Activated CD4-positive, alpha-beta T cell treated with anti-CD3 and anti-CD28 coated beads for 24 hours (primary cell): ENCODE measurements at places on chromosomes 1 and 21.

GRCh38 chr1:247043406-247043805 lies 35.2 kb downstream of the ZNF670 start:
- DNase-seq = no peak

DNA sequence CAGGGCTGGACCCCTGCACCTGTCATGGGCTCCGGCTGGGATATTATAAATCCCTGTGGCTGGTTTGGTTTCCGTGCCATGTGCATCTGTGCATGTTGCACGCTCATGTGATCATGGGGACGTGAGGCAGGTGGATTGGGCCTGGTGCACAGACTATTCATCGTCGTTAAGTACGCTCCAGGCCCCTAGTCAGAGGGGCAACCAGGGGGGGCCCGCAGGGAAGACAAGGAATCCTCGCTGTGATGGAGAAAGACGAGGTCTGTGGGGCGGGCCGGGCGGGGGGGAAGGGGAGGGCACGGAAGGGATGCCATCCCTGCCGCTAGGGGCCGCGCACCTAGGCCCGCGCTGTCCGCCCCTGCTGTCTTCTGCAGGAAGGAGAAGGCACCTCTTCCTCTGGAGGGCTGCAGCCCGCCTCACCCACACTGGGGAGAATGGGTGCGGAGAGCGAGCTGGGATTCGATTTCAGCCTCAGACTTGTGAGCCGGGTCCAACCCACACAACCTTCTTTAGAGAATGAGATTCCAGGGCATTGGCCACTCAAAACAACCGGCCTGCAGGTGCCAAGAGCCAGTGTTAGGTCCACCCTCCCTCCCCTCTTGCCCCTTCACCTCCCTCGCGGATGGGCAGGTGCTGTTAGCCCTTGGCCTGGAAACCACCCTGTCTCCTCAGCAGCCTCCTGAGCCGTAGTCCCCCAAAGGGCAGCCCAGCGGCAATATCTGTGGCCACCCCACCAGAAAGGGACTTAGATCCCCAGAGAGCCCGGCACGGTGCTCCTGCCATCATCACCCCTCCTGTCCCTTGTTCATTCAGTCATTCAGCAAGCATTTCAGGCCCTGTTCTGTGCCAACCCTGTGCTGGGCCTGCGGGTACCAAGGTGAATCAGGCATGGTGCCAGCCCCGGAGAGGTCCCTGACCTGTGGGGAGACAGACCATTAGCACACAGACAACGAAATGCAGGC lies 950 bp upstream of the LRP8 start:
- no peak for DNase-seq

DNA sequence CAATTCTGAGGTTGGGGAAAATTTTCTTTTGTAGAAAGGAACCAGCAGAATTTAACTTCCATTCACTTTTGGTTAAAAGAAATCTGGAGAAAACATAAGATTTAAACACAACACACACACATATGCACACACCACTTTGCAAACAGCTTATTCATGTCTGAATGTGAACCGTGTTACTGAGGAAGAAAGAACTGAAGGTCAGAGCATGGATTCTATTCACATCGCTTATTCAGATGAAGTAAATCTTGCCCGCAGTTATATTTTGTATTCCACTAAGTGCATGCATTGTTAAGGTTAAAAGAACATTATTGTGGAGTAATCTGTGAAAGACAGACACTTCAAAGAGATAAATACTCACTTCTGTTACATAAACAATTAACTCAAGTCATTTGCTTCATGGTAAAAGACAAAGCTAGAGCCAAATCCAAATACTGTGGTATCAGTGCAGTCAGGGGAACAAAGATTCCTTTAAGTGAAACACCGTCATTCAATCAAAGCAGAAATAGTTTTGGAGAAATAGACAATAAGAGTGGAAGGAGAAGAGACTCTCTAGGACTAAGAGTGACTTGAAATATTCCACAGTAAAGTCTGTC lies 82.0 kb downstream of the LRRC53 start:
- DNase-seq = no peak

GRCh38 chr1:100358210-100358609 lies 5.9 kb downstream of the CDC14A start:
- DNase-seq = no peak

DNA sequence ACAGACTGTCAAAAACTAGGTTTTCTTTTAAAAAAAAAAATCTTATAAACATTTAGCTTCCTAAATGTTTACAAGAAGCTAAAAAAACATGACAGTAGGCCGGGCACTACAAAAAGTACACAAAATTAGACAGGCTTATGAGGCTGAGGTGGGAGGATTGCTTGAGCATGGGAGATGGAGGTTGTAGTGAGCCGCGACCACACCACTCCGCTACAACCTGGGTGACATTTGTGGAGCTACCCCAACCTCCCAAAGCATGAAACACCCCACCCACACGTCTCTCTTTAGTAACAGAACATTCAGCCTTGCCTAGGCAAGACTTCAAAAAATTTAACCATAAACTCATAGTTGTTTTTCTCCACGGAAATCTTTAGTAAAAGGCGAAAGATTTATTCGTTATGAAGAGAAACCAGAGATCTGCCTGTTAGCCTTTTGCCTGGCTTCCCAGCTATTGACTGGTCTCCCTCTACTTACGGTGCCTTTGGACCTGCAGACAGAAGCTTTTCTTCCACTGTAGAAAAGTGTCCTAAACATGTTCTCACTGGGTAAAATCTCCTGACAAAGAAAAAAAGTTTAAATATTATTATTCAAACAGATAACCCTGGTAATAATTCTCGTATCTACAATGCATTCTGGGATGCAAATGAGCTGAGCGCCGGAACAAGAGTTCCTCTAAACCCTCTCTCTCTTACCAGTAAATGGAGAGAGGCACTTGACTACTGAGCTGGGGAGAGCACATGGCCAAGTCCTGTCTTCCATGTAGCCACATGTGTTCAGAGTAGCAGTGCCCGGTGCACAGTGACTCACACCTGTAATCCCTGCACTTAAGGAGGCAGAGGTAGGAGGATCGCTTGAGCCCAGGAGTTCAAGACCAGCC lies 9.2 kb downstream of the RNU5D-1 start:
- DNase-seq = peak; percentile 66

GRCh38 chr1:113786069-113786468 lies 26.2 kb downstream of the RSBN1 start:
- no peak for DNase-seq

- DNase-seq = no peak
Observed at GRCh38 chr21:45528981-45529784, 13.1 kb downstream of the SLC19A1 start.

DNA sequence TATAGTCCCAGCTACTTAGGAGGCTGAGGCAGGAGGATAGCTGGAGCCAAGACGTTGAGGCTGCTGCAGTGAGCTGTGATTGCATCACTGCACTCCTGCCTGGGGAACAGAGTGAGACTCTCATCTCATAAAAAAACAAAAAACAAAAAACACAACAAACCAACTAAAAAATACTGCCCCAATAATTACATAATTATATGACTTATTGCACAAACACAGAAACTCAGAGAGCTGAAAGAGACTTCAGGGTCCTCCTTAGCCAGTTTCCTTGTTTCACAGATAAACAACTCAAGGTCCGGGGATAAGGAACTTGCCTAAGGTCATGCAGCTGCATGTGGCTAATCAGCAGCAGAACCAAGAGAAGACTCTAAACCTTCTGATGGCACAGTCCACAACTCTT lies 11.9 kb downstream of the EXTL2 start:
- DNase-seq = no peak

DNA sequence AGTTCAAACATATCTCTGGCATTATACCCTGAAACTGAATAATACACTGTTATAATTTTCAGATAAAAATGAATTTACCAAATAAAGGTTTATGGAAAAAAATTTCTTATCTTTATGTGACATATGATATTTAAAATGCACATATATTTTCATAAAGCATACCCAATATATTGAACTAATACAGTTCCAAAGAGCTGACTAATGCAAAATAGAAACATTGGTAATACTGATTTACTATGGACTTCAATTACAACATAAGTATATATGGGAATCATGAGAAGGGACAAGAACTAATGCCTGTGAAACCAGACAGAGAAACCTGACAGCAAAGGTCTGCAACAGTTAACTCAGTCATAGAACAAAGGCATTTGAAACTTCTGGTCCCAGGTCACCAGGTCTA lies 153.5 kb downstream of the DENND1B start:
- DNase-seq = no peak
